NCI-H146 (cell line): ENCODE measurements at places on chromosomes 7 and 10.

- DNase-seq = no peak
Observed at GRCh38 chr10:119450606-119451299, 91.8 kb downstream of the RGS10 start.

GRCh38 chr10:9427209-9427608 is 1372.7 kb downstream of the GATA3 start:
- no peak for DNase-seq

- DNase-seq = no peak
Observed at GRCh38 chr7:45430397-45430796, 143.8 kb upstream of the ADCY1 start.

- no peak for DNase-seq
Observed at GRCh38 chr7:92714767-92715166, 121.6 kb downstream of the CDK6 start.

DNA sequence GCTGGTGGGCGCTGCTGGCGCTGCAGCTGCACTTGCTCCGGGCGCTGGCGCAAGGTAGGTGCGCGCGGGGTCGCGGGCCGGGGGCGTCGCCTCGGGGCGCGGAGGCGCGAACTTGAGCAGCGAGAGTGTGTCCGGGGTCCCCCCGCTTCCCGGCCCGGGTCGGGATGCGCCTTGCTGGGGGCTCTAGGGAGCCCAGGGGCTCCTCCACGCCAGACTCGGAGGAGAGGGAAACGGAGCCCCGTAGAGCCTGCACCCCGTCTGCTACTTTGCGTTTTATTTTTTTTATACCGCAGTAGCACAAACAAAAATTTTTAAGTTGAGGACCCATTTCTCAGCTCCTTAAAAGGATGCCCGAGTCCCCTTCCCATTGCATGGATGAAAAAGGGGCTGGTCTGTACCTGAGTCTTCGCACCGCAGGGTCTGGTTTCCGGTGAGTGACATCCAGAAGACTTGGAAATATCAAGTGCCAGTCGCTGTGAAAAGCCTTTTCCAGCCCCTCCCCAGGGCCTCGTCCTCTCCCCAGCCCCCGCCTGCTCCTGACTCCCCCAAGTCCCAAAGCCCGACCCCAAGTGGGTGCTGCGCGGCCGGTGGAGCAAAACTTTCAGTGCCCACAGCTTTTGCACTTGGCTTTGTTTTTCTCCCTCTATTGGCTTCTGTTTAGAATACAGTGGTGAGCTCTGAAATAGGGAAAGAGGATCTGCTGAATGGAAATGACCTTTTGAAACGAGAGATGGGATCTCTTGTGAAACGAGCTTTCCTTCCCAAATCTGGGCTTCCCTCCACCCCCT is 973 bp downstream of the SDK1 start:
- DNase-seq = peak; percentile 45

- DNase-seq = no peak
Observed at GRCh38 chr10:63525021-63525420, 3.8 kb downstream of the REEP3 start.

- DNase-seq = no peak
Observed at GRCh38 chr10:124611738-124612137, 132.4 kb downstream of the FAM53B start.

DNA sequence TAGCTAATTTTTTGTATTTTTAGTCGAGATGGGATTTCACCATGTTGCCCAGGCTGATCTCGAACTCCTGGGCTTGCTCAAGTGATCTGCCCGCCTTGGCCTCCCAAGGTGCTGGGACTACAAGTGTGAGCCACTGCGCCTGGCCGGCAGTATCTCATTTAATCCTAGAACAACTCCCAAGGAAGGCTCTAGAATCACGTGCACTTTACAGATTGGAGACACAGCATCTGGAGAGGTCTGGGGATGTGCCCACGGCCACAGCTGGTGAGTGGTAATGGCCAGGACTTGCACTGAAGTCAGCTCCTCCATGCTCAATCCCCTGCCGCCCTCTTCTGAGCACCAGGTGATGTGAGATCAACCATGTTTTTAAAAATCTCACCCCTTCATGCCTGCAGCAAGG is 43.1 kb downstream of the CARD11 start:
- DNase-seq = no peak

GRCh38 chr7:44184206-44184872 is 4.9 kb downstream of the GCK start:
- DNase-seq = peak; percentile 92

- no peak for DNase-seq
Observed at GRCh38 chr7:2529161-2530070, 9.8 kb downstream of the LFNG start.

DNA sequence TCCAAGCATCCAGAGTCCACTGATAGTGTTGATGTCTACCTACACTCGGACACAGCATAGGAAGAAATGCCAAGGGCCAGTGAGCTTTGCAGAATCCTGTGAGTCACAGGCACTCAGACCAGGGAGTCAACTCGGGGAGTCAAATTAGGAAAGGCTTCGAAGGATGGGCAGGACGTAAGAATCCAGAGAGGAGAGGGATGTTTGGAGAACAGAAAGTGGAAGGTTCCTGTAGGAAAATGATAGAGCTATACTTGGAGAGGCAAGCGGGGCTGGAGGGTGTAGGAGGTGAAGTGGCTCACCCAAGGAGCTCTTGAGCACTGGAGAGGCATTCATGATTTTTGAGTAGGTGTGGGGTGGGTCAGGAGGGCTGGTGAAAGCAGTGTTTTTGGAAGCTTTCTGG is 3.0 kb downstream of the ZYX start:
- no peak for DNase-seq

DNA sequence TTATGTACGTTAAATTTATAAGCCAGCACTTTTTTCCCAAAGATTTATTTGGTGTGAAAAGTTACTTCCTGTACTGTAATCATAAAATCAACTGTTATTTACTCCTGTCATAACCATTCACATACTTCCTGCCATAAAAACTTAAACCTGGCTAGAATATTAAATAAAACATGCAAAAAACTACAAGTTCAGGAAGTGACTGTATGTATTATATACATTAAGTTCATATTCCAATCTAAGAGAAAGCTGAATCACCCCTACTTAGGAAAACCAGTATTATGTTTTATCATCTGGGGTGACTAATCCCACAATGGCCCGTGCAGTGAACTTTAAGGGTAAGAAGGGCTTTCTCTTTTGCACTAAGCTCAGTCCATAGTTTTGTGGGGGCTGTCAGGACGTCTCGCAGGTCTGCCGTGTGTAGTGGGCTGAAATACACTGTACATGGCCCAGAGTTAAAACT is 183.7 kb upstream of the KLF14 start:
- no peak for DNase-seq

- no peak for DNase-seq
Observed at GRCh38 chr7:23264916-23265458, 18.4 kb downstream of the GPNMB start.

- DNase-seq = no peak
Observed at GRCh38 chr10:99456207-99456930, 25.9 kb upstream of the GOT1 start.

DNA sequence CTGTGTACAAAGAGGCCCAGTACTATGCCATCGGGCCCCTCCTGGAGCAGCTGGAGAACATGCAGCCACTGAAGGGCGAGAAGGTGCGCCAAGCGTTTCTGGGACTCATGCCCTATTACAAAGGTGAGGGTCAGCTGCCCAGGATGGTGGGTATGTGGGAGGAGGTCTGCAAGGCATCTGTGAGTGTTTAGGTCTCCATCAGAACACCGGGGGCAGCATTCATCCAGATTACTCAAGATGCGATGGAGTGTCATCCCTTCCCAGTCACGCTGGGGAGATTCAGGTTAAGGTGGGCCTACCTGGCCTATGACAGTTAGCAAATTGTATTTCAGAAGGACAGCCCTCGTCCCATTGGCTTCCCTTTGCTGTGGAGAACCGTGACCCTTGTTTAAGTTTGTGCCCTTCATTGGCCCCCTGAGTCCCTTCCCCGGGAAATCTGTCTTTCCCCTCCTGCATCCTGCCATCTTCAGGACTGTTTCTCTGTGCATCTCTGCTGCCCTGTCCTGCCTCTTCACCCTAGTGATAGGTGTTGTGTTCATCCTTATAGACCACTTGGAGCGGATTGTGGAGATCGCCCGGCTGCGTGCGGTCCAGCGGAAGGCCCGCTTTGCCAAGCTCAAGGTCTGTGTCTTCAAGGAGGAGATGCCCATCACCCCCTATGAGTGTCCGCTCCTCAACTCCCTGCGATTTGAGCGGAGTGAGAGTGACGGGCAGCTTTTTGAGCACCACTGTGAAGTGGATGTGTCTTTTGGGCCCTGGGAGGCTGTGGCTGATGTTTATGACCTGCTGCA is 9.8 kb downstream of the KCTD7 start:
- no peak for DNase-seq

GRCh38 chr7:116249969-116250553 is 39.7 kb downstream of the TES start:
- DNase-seq = no peak

- DNase-seq = no peak
Observed at GRCh38 chr7:67854221-67855178, 857.9 kb downstream of the TYW1 start.

- no peak for DNase-seq
Observed at GRCh38 chr7:130740606-130741005, 6.6 kb upstream of the KLF14 start.

- DNase-seq = no peak
Observed at GRCh38 chr7:122768827-122769226, 66.1 kb upstream of the RNF148 start.

DNA sequence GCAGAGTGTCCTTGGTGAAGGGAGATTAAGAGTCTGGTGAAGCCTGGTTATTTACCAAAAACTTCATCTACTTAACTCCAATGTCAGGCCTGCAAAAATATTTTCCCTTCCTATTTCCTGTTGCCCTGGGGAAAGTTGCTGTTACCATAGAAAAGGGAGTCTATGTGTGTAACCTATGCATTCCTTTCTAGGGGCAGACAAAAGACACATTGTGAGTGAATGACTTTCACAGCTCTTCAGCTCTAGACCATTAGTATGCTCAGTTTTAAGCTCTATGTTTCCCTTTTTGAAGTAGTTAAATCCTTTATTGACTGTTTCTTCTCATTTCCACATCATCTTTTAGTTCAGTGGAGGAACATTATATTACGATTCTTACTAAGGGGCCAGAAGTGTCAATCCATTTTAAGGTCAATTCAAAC is 45.6 kb upstream of the SGCE start:
- DNase-seq = no peak

DNA sequence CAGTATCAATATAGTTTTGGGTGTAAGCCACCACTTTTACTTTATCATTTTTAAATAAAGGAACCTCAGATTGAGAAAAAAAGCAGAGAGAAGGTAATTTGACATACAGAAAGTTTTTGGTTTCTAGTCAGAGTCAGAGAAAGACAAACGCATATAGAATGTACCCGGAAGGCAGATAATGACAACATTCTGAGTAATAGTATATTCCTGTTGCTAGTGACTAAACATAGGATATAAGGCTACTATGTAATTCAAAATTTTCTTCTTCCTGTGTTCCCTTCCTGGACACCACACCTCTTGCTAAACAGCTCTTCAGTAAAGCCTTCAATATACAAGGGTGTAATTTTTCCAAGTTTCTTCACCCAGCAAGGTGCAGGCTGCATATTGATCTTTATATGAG is 597.6 kb downstream of the PCDH15 start:
- no peak for DNase-seq

DNA sequence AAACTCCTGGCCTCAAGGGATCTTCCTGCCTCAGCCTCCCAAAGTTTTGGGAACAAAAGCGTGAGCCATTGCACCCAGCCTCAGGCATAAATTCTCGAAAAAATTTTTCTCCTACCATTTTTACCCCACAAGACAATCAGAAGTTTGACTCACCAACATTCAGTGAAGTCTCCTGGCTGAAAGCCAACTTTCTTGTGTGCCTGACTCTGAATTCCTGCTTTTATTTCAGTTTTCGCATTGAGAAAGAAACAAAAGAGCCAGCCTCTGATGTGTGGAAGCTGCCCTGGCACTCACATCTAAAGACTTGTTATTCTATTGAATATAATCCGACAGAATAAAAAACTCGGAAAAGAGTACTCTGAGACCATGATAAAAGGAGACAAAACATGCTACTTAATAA is 402.9 kb downstream of the MAGI2 start:
- DNase-seq = no peak

- DNase-seq = no peak
Observed at GRCh38 chr10:58577437-58577777, 64.7 kb downstream of the BICC1 start.

- DNase-seq = no peak
Observed at GRCh38 chr7:119320316-119320715, 952.7 kb upstream of the KCND2 start.

DNA sequence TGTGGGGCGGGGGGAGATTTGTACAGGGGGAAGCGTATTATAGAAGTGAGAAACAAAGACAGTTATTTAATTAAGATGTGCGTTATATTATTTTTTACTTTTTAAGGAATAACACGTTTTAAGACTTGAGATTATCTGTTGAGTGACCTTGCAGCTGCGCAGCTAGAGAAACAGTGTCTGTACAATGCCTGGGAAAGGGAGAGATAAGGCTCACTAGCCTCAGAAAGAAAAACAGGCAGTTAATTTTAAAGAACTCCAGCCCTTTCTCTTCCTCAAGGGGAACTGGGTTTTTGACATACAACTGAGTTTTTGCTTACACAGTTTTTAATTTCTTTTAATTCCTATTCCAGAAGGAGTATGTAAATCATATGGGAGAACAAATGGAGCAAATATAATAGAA is 50.7 kb downstream of the LMBR1 start:
- no peak for DNase-seq

DNA sequence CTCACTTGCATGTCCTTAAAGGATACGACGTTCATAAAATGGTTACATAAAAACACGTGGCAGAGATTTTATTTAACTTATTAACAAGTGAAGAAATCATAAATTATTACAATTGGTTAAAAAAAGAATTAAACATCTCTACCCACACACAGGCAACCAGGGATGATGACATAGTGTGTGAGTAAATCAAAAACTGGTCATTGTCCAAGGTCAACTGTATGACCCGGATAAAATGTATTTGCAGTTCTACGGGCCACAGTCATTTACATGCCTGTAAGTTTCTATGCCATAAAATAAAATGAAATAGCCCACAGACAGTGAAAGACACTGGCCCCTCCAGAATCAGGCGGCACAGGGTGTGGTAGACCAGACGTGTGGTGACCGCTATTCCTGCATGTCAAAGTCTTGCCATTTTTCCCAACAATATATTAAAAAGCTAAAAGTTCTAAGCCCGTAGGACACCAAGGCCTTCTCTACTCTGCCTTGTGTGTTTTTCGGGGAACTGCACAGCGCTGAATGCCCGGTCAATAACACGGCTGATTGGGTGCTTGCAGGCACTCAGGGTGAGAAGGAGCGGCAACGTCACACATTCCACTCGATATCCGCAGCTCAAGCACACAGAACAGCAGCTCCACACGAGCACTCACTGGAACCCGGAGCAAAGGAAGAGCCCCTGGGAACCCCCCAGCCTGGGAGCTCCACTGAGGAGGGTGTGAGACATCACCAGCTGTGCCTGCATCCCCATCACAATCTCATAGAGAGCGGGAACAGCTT is 143.3 kb upstream of the PPP2R2D start:
- DNase-seq = no peak

- DNase-seq = no peak
Observed at GRCh38 chr10:70544431-70545340, 57.9 kb downstream of the PRF1 start.

DNA sequence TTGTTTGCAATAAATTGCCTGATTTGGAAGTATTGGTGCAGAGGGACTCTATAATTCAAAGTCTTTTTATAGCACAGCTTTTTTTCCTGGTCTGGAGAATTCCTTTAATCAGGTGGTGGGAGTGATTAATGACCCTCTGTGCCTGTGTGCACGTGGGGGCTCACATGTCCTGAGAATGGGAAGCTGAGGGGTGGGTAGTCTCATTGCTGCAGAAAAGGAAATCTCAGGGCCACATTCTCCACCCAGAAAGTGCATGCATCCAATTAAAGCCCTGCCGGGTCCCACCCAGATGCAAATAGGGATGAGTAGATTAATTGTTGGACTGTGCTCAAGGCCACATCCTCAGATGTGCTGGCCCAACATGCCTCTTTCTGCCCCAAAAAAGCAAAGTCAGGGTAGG is 324.7 kb downstream of the CXCL12 start:
- no peak for DNase-seq
